ENCODE measurements at places on chromosomes 5 and 9. TPM values are rescaled to one million over a fixed set of nuclear protein-coding genes. Genes with fewer than 3 reads are reported as not detected.

TSSK1B gene
- total RNA-seq = 0.73 TPM

EIF4E1B gene
- total RNA-seq = 1.6 TPM

OR13F1 gene
- total RNA-seq = not detected

PTPRD gene
- total RNA-seq = 3.6 TPM

CARTPT gene
- total RNA-seq = not detected

CD274 gene
- total RNA-seq = 2.9 TPM

MAP1B gene
- 271 TPM for total RNA-seq

HK3 gene
- total RNA-seq = 5.0 TPM

ZNF483 gene
- 16.4 TPM for total RNA-seq

ACTBL2 gene
- not detected for total RNA-seq

- DNase-seq = no peak
Measured at GRCh38 chr9:34647651-34648050, 1.2 kb downstream of the GALT start.

DNA sequence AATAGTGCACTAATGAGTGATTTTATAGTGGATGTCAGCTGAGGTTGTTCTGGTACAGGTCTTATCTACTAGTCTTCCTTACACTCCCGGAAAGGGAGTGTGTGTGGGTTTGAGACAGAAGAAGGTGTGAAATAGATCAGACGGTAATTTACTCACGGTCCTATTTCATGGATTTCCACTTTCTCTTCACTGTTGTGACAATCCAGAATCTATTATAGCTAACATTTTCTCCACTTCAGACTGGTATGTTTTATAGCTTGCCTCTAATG is 7.0 kb upstream of the C9 start:
- DNase-seq = no peak

GRCh38 chr9:120569556-120569955 is 10.4 kb downstream of the CDK5RAP2 start:
- no peak for DNase-seq

- no peak for DNase-seq
Measured at GRCh38 chr9:100350188-100350587, 2.6 kb downstream of the TEX10 start.

- no peak for DNase-seq
Measured at GRCh38 chr9:26078706-26079105, 400.5 kb upstream of the TUSC1 start.

- DNase-seq = no peak
Measured at GRCh38 chr5:5430136-5430535, 7.7 kb downstream of the ICE1 start.

DNA sequence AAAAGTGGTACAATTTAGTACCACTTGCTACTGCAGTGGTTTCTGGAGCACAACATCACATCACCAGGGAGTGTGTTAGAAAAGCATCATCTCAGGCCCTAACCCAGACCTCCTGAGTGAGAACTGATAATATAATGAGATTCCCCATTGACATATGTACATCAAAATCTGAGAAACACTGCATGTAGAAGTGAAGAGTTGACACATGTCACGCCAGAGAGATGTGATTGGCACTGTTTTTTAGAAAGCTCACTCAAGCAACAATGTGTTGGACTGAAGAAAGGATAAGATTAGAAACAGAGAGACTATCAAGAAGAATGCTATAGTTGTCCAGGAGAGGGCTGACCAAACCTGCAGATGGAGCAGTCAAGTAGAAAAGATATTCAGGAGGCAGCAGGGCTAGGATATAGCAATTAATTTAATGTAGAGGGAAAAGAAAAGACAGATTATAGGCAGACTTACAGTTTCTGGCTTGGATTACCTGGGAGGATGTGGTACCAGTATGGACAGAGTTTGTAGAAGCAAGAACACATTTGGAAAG is 324.4 kb upstream of the ADAMTSL1 start:
- no peak for DNase-seq

DNA sequence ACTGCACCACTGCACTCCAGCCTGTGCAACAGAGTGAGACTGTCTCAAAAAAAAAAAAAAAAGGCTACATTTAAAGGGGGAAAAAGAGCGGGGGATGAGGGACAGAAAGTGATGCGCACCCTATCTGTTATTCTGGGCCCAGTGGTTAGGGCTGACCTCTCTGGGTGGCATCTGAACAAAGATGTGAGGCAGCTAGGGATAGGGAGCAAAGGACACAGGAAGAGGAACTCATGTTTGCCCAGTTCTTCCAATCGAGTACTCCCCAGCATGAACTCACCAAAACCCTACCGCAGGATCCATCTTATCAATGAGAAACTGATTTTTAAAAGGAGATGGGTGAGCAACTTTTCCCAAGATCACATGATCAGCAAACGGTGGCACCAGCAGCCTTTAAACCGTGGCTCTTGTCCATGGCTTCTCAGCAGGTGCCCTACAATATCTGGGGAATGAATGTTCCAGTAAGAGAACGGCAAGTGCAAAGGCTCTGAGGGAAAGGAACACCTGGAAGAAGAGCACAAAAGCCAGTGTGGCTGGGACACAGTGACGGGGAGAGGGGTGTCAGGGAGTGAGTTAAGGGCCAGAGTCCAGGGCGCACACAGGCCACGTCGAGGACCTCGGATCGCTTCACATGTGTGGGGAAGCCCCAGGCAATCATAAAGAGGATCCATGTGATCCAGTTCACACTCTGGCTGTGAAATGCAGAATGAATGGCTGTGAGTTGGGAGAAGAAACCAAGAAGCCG is 22.0 kb downstream of the RAPGEF1 start:
- DNase-seq = no peak

GRCh38 chr5:1003296-1003937 is 5.2 kb upstream of the NKD2 start:
- peak; percentile 87 for DNase-seq

DNA sequence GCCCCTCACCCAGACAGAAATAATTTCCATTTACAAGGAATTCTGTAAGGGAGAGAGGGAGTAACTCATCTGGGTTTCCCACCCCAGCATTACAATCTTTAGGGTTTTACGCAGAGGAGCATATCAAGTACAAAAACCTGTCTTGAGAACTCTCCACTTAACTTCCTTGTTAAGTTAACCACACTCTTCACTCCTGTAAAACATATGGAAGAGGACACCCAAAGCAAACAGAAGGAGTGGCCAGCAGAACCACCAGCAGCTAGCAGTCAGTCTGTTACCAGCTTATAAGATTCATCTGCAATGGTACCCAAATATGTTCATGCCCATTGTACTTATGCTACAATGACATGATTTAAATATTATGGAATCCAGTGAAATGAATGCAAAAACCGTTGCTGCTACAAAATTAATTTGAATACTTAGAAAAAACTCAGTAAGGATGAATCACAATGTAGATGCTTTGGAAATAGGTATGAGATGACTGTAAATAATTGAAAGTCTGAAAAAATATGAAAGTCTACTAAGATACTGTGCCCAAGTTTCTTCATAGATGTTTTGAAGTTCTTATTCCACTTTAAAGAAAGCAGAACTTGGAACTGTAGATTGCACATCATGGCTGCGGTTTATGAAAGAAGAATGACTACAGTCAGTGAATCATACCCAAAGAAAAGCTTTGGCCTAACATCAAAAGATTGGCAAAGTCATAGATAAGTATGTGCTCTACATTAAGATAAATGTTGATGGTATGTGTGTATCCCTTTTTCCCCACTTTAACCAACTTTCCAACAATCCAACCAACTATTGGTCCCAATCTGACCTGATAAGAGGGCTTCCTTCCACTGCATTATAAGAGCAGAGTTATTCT is 233.6 kb downstream of the ACTL7B start:
- no peak for DNase-seq

GRCh38 chr9:79663300-79663699 is 91.5 kb downstream of the TLE4 start:
- DNase-seq = no peak

GRCh38 chr5:1801967-1802295 is 724 bp downstream of the NDUFS6 start:
- peak; percentile 37 for DNase-seq

GRCh38 chr9:70539526-70539925 is 125.1 kb upstream of the KLF9 start:
- no peak for DNase-seq

DNA sequence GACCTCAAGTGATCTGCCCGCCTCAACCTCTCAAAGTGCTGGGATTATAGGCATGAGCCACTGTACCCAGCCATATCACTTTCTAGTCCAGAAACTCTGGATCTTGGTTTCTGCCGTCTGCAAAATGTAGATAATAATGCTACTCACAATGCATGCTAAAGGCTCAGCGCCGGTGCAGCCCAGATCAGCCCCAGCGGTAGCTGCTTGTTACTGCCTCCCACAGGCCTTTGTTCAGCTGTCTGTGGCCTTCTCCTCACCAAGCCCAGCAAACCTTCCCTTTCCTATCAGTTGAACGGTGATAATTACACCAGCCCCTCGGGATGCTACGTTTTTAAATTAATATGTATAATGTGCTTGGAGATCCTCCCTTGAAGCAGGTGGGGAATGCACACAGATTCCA is 26.2 kb upstream of the MSX2 start:
- DNase-seq = no peak

GRCh38 chr5:82802954-82803353 is 274.2 kb downstream of the TMEM167A start:
- no peak for DNase-seq

- DNase-seq = no peak
Measured at GRCh38 chr9:98345011-98345410, 89.6 kb upstream of the TBC1D2 start.

- DNase-seq = no peak
Measured at GRCh38 chr5:112270299-112271293, 148.5 kb downstream of the EPB41L4A start.

DNA sequence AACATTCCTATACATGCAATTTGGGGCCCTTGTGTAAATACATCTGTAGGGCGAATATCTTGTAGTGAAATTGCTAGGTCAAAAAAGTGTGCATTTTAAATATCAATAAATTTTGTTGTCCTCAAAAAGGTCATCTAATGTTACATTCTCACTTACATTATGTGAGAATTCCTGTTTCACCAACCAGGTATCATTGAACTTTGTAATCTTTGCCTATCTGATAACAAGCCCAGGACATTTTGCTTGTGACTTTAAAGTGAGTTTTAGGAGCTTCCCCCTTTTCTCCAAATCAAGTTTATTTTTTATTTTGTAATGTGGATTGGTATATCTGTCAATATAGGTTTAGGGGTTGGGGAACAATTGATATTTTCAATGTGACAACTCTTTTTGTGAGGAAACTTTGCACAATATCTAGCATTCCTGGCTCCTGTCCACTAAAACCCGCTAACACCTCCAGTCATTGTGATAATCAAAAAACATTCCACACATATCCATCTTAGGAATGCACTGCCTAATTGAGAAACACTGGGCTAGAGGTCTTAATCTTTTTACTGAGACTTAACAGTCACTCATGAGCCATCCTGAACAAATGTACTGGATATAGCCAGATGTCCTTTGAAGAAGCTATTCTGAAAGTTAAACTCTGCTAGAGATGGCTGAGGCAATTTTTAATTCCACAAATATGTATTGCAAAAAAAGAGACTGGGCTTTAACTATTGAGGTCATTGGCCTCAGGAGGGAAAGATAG is 72.5 kb upstream of the SLC1A1 start:
- DNase-seq = no peak

- no peak for DNase-seq
Measured at GRCh38 chr5:126125407-126125806, 297.8 kb upstream of the GRAMD2B start.

GRCh38 chr5:101425339-101425859 is 522.3 kb upstream of the ST8SIA4 start:
- no peak for DNase-seq

DNA sequence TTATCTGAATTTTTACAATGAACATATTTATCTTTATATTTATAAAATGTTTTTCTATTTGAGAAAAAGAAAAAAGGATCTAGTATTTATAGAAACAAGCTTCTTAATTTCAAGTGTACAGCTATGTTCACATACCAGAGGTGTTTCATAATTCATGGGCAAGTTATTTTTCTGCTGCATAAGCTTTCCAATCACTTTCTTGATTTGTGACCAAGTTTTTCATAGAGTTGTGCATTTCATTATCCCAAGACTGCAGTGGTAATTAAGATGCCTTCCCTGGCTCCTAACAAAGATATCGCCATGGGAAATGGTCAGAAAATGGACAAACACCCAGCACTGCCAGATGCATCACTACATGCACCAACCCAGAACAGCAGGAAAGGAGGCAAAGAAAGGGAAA is 124.6 kb downstream of the GNAQ start:
- DNase-seq = no peak

GRCh38 chr5:169273451-169273850 is 27.5 kb downstream of the SLIT3 start:
- no peak for DNase-seq

DNA sequence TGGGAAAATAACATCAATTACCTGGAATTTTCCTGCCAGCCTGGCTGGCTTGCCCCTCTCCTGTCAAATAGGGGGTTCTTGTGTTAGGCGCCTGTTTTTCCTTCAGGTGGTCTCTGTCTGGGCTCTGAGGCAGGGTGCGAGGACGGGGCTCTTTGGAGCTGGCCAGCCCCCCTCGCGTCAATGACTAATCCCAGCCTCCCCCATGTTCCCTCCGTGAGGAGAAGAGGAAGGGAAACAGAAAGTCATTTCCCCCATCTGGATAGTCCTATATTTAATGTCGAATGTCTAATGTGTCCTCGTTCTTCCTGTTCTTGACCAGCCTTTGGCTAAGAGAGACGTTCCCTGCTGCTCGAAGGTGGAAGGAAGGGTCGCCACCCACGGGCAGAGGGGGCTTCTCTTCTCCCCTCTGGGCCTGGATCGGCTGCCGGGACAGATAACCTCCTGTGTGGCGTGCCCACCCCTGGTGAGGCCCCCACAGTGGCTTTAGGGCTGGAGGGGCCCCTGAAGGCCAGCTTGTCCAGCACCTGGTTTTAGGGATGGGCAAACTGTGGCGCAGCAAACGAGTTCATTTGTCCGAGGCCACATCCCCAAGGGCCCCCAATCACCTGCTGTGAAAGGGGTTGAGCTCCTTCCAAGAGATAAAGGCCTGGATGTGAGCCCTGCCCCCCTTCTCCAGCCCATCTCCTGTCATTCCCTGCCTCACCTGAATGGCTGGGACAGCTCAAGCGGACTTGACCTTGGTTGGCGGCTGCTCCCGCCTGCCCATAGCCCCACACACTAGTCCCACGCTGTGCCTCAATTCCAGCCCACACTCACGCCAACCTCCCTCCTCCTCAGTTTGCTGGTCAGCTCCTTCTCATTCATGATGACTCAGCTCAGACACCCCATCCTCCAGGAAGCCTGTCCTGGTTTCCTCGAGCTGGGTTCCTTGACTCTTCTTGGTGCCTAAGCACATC is 35.9 kb upstream of the UNC5A start:
- peak; percentile 47 for DNase-seq

DNA sequence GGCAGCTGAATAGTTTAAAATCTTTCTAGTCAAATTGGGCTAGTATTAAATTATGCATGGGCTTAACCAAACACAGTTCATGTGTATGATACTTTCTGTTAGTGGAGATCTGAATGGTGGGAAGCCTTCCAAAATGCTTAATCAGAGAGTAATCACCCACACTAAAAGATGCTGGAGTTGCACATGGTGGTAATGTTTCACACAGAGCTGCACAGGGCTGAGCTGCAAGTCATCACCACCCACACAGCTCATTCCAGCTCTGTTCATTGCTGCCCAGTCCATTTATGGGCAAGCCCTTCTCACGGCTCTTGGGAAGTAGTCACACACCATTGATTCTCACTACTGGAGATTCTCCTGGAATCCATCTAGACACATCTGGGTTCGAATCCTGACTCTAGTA is 351.5 kb upstream of the KCNN2 start:
- DNase-seq = no peak
